ENCODE measurements at places on chromosomes 3 and 15.
A peak's percentile ranks its signal among the peaks of the same experiment; 100 is the strongest.

- DNase-seq, result no peak
Observed at GRCh38 chr3:84692261-84692660, 266.5 kb upstream of the CADM2 start.

GRCh38 chr3:79361748-79362378, 405.9 kb downstream of the ROBO1 start:
- peak; percentile 46 for DNase-seq

GRCh38 chr3:73538486-73538885, 86.3 kb downstream of the PDZRN3 start:
- DNase-seq, result no peak

- DNase-seq, result peak; percentile 26
Observed at GRCh38 chr15:100602823-100603393, 519 bp downstream of the ASB7 start.

DNA sequence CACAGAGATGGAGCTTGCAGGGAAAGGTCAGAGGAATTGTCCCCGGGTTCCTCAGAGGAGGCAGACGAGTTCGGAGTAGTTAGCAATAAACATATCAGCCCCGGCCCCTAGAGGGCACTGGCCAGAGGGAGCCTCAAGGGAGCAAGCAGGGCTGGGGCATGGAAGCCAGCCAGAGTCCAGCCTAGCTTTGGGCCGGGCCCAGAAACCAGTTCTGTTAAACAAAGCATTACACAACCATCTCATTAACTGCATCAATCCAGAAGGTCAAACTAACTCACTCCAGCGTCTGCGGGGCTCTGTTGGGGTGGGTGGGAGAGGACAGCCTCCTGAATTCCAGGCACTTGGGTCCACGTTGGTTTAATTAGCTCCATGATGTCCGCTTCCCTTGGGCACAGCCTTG, 41.0 kb upstream of the IREB2 start:
- peak; percentile 19 for DNase-seq

DNA sequence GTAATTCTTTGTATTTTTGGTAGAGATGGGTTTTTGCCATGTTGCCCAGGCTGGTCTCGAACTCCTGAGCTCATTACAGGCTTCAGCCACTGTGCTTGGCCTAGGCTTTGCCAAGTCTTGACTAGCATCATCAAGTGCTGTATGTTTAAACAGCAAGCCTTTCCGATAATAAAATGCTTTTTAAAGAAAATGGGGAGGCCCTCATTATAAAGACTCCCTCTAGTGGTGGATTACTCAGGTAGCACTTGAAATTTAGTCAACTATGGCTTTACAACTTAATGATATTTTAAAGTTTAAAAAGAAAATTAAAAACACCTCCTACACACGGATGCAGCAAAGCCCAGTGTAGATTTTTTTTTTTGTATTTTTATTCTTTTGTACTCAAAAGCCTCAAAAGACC, 213.6 kb downstream of the GAP43 start:
- DNase-seq, result peak; percentile 26

GRCh38 chr3:16739541-16740105, 134.4 kb upstream of the DAZL start:
- DNase-seq, result no peak

GRCh38 chr3:180306691-180307090, 270.0 kb upstream of the PEX5L start:
- no peak for DNase-seq

All from hematopoietic multipotent progenitor cell treated with erythropoietin and hydrocortisone succinate and interleukin-3 and kit ligand, for 8 days (in vitro differentiated cells).